A549 treated with GW870086 at 1 μM for 4 hours (cell line): ENCODE measurements at places on chromosomes 1 and 21. TPM values are rescaled to one million over a fixed set of nuclear protein-coding genes. Genes with fewer than 3 reads are reported as not detected.

The FLAD1 gene
- 39.8 to 46.3 TPM (median 44.9 TPM) in 5 replicates for total RNA-seq

The FCRL6 gene
- not detected in 5 replicates for total RNA-seq

The RSPO1 gene
- total RNA-seq: 0.08 to 0.15 TPM (median 0.11 TPM) in 4 of 5 replicates, not detected in the other

The AIRE gene
- total RNA-seq: not detected in 5 replicates

The PTGFR gene
- not detected in 5 replicates for total RNA-seq

The SIK1 gene
- 8.9 to 22.8 TPM (median 14.1 TPM) in 5 replicates for total RNA-seq

The SELP gene
- not detected in 5 replicates for total RNA-seq

The SPRR5 gene
- not detected in 5 replicates for total RNA-seq
